ENCODE measurements at places on chromosomes 1 and 21.
A peak's percentile ranks its signal among the peaks of the same experiment; 100 is the strongest.

DNA sequence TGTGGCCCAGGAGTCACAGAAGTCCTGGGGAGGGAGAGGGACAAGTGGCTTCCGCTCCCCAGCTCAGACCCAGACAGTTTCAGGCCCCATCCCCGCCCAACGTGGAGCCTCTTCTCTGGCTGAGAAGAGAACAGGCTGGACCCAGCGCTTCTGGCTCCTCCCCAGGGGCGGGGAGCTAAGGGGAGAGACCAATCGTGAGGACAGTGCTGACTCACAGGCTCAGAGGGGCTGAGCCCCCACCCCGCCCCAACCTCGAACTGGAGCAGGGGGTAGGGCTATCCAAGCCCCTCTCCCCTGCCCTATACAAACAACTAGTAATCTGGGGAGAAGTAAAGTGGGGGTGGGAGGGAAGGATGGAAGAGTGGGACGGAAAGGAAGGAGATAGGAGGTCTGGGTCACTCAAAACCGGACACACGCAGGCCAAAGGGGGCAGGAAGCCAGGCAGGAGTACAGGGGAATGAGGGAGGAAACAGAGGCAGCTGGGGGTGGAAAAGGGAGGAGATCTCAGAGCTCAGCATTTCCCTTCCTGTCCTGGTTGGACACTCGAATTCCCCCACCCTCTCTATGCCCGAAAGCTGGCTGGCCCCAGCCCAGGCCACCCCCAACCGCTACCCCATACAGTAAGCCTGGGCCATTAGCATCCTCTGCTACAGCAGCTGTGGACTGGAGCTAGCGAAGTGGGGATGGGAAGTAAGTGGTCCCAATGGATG lies at the start of gene SHC1:
SHC1 (minus strand) TSS at position 117 of the 710 bp plus-strand sequence. CDS start 221 bp downstream, outside the sequence.
- peak; percentile 61 for DNase-seq

GRCh38 chr1:181080556-181080955 lies 7.9 kb upstream of the IER5 start:
- no peak for DNase-seq

- DNase-seq = no peak
Observed at GRCh38 chr1:109228167-109228566, 14.4 kb downstream of the SARS1 start.

DNA sequence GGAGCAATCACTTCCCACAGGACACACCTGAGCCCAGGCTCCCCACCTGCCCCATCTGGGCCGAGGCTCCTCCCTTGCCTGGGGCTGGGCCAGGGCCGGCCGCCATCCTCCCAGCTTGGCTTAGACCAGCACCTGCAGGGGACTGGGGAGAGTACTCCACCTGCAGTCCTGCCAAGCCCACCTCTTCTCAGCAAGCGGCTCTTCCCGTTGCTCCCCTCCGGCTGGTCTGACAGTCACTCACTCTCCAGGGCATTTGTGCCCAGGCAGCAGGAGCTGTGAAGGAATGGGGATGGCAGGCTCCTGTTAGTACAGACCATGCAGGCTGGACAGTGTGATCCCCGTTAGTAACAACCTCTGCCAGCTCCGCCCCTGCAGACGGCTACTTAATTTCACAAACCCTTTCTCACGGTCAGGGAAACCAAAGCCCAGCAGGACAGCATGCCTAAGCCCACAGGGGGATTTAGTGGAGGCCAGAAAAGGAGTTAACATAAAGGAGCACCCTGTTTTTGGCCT lies at the start of gene FYB2:
FYB2 (minus strand) TSS at position 18 of the 513 bp plus-strand sequence. CDS start 114 bp downstream, outside the sequence.
- no peak for DNase-seq

DNA sequence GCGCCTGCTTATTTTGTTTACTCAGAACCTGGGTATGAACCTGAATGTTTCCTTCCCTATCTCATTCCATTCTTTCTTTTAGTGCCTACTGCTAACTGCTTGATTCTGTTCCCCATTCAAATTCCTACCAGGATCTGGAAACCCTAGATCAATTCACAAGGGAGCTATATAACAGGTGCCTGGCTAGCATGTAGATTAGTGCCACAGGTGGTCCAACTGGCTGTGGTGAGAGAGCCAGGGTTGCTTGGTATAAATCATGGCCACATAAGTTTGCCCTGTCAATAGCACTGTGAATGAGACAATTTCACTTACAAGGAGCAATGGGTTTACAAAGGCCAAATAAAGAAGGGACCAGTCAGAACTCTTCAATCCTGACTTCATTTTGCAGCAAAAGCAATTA lies 6.6 kb upstream of the PRPF38B start:
- DNase-seq = no peak

DNA sequence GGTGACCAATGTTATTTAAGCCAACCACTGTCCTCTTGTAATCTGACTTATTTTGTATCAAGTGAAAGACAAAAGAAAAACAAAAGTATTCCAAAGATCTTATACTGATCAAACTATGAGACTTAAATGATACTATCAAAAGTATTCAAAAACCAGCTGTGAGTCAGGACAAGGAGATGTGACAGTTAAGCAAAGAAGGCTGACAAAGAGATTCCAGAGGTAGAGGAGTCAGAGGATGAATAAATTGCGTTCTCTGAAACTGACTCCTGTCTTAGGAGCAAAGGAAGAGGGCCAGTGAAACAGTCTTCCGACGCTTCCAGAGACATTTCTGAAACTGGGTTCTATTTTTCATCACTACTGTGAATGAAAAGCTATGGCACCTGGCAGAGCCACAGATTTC lies 20.9 kb downstream of the TMEM50B start:
- DNase-seq = no peak
